Pancreas (tissue), 10 donors: ENCODE measurements at places on chromosomes 12 and 14. TPM values are rescaled to one million over a fixed set of nuclear protein-coding genes. Genes with fewer than 3 reads are reported as not detected.
A peak's percentile ranks its signal among the peaks of the same experiment; 100 is the strongest.

- no peak for DNase-seq
Measured at GRCh38 chr14:96484399-96484798, 17.8 kb upstream of the PAPOLA start.

DNA sequence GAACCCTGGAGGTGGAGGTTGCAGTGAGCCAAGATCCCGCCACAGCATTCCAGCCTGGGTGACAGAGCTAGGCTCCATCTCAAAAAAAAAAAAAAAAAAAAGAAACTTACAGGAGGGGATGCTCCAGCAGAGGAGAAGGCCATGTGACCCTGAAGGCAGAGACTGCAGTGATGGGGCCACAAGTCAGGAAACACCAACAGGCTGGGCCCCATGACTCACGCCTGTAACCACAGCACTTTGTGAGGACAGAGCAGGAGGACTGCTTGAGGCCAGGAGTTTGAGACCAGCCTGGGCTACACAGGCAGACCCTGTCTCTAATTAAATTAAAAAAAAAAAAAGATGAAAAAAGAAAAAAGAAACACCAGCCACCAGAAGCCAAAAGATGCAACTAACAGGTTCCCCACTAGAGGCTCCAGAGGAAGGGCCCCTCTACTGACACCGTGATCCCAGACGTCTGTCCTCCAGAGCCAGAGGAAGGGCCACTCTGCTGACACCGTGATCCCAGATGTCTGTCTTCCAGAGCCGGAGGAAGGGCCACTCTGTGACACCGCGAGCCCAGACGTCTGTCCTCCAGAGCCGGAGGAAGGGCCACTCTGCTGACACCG, 9.1 kb upstream of the GLT1D1 start:
- no peak for DNase-seq

GRCh38 chr12:126668961-126669360, 1598.0 kb upstream of the TMEM132C start:
- DNase-seq = no peak

DIO2 gene
- polyA plus RNA-seq = 0.31 TPM

DNA sequence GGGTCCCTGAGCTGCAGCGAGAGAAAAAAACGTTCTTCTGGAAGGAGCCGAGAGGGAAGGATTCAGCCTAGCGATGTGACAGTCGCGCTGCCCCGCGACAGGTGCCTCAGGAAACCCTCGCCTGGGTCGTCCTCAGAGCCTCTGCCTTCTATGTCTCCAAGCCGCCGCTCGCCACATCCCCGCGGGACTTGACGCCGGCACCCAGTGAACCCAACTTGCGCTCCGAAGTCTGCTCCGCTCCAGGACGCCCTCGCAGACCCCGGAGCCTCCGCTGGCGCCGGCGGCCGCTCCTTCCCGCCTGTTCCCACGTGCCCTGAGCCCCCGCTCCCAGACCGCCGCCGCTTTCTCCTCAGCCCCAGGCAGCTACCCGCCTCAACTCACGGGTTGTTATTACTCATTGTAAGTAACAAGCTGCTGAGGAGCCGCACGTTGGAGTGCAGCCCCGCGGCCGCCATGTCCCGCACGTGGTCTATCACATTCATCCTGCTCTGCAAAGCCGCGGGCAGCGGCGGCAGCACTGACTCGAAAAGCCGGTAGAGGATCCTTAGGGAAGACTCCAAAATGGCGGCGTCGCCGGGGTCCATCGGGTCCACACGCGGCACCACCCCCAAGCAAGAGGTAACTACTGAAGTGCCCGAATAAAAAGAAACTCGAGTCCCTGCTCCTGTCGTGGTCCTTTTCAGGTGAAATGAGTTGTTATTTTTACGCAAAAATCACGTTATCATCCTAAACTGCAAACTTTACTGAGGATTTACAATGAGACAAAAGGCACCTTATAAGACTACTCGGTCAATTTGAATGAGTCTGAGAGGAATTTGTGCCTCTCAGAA, at the start of gene ANAPC7:
ANAPC7 (minus strand) TSS at position 563 of the 830 bp plus-strand sequence; CDS start at position 482, 81 bp downstream.
- peak; percentile 96 for DNase-seq

- no peak for DNase-seq
Measured at GRCh38 chr12:19712041-19712440, 272.7 kb downstream of the AEBP2 start.

GRCh38 chr12:117768860-117769259, 199.9 kb downstream of the KSR2 start:
- DNase-seq = no peak

- DNase-seq = no peak
Measured at GRCh38 chr14:46137786-46138185, 513.8 kb downstream of the RPL10L start.

GRCh38 chr14:95521001-95521400, 4.6 kb upstream of the SYNE3 start:
- DNase-seq = no peak

KCNC2 gene
- 0.19 TPM for polyA plus RNA-seq

- DNase-seq = no peak
Measured at GRCh38 chr12:104294927-104295668, 8.4 kb upstream of the EID3 start.

DNA sequence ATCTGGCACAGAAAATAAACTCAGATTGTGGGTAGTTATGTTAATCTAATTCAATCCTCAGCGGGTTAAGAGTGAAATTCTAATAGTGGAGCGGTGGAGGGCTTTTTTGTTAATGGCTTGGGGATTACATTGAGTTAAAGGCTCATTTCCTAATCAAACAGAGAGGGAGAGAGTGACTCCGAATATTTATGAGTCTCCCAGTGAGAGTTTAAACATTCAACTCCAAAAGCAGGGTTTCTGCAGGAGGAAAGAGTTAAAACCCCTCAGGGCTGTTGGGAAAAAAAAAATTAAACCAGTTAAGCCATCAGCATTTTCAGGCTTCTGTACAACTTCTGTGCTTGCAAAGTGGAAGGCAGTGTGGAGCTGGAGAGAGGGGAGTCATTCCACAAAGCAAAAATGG, 62.1 kb upstream of the ESRRB start:
- DNase-seq = no peak

GRCh38 chr14:60544659-60545058, 35.7 kb downstream of the SIX6 start:
- DNase-seq = no peak

GRCh38 chr12:6337958-6338433, 3.9 kb downstream of the TNFRSF1A start:
- DNase-seq = no peak

DNA sequence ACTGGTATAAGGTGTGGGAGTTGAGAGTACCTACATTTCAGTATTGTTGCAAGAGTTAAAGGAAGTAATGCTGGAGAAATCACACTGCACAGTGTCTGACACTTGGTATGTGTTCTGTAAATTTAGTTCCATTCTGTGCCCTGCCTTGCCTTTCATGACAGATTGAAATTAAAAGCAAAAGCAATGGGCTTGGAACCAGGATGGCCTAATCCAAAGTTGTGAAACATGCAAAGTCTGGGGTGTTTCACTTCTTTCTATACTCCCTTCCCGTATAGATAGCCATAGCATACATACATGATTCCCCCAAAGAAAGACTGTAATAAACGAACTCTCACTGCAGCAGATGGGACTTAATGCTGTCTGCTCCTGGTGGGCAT, 281.1 kb downstream of the NRXN3 start:
- no peak for DNase-seq

STON2 gene
- 0.76 TPM for polyA plus RNA-seq

KLRK1 gene
- polyA plus RNA-seq = 0.92 TPM

GRCh38 chr14:71748196-71748595, 184.0 kb upstream of the RGS6 start:
- no peak for DNase-seq

HSPB8 gene
- polyA plus RNA-seq = 10.5 TPM

LRTM2 gene
- polyA plus RNA-seq = not detected

GRCh38 chr12:64681200-64682052, 71.1 kb downstream of the RASSF3 start:
- no peak for DNase-seq

DNA sequence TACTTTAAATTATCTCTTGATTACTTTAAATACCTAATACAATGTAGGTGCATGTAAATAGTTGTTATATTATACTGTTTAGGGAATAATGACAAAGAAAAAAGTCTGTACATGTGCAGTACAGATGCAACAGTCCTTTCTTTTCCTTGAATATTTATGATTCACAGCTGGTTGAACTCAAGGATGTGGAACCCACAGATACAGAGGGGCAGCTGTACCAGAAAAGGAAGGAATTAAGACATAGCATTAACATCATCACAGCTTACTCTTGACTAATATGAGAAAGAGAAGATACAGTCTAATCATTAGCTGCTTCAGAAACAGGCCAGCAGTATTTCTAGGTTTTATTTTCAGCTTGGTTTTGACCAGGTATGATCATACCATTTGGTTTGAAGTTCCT, 34.7 kb upstream of the AP4S1 start:
- DNase-seq = no peak

- DNase-seq = no peak
Measured at GRCh38 chr12:116916714-116917114, 6.0 kb downstream of the FBXW8 start.

GRCh38 chr14:71497645-71498086, 434.6 kb upstream of the RGS6 start:
- peak; percentile 14 for DNase-seq

DNA sequence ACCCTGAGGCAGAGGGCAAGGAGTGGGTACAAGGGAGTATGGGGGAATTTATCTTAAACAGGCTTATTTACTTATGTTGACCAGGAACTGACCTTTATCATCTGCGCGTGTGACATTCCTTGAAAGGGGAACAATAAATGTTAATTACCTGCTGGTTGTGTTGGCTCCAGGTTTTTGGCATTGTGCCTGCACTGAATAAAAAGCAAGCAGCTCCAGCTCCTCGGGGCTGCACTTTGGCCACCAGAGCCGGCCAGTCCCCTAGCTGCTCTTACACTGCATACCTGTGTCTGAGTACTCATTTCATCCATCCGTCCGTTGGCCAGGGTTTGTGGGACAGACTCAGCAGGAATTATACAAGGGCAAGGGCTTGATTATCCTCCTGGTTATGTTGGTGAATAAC, 68.8 kb upstream of the GTF2A1 start:
- no peak for DNase-seq

DNA sequence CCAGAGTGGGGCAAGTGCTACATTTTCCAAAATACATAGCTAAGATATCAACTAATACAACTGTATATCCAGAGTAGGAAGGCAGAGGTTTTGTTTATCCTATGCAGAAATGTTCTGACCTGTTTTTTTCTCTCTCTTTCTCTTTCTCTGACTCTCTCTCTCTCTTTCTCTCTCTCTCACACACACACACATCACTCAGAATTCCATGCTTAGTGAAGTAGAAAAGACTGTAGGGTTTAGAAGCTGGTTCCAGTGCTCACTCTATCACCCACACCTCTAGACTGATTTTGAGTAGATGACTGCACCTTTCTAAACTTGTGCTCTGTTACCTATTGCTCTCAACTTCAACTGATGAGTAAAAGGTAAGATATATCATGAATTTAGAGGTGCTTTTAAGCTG, 356.7 kb downstream of the LRIG3 start:
- DNase-seq = no peak

DNA sequence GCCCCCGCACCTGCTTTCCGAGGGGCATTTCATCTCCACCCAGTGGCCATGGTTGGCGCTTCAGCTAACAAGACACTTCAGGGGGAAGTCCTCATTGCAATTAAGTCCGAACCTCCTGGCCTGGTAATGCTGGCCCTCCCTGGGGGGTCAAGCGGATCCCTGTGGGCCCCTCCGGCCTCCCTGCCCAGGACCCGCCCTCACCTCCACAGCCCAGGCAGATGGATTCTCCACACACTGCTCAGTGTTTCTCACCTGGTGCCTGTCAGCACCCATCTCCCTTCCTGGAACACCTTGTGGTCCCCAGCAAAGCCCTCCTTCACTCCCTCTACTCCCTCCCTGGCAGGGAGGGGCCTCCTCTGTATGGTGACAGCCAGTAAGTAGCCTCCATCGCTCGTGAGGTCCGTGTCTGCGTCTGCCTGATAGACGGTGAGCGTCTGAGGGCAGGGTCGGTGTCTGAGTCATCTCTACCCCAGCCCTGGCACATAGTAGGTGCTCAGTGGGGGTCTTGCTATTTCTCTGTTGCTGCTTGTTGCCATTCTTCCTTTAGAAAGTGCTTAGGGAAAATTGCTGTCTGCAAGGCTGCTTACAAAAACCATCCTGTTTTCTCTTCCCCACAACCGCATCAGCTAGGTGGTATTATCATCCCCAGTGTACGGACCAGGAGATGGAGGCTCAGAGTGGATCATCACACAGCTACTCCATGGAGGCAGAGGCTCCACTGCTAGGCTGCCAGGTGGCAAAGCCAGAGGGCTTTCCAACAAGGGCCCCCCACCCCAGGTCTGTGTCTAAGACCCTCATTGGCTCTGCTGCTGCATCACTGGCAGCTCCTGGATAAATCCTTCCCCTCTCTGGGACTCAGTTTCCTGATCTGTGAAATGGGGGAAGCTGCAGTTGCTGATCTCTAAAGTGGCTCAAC, 39.7 kb upstream of the EML1 start:
- DNase-seq = no peak

GRCh38 chr12:82458101-82458500, 99.8 kb downstream of the METTL25 start:
- DNase-seq = no peak

SLC7A7 gene
- polyA plus RNA-seq = 4.9 TPM

- no peak for DNase-seq
Measured at GRCh38 chr14:53144244-53144643, 8.9 kb downstream of the DDHD1 start.

DNA sequence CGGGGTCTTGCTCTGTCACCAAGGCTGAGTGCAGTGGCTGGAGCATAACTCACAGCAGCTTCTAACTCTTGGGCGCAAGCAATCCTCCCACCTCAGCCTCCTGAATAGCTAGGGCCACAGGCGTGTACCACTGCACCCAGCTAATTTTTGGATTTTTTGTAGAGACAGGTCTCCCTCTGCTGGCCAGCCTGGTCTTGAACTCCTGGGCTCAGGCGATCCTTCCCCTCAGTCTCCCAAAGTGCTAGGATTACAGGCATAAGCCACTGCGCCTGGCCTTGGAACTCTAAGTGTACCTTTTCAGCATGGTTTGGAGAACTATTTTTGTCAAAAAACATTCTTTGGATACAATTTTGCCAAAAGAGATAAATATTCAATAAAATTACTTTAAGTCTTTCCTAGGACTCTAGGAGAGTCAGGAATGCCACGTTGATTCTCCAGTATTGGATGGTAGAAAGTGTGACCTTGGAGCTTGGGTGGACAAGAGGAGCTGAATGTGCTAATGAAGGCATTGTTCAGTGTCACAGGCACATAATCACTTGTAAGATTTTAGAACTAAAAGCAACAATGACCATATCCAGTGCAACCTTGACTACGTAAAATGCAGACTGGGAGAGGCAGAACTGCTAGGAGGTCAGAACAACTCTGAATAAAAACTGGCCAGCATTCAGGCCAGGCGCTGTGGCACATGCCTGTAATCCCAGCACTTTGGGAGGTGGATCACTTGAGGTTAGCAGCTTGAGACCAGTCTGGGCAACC, 2.8 kb downstream of the SRSF9 start:
- peak; percentile 51 for DNase-seq

GRCh38 chr14:65502676-65503124, 90.2 kb downstream of the FUT8 start:
- no peak for DNase-seq

GRCh38 chr12:124475295-124476010, 92.0 kb downstream of the NCOR2 start:
- DNase-seq = no peak

- DNase-seq = no peak
Measured at GRCh38 chr14:105118646-105119407, 49.7 kb downstream of the JAG2 start.

ZBTB25 gene
- 2.9 TPM for polyA plus RNA-seq

GRCh38 chr12:56257491-56258067, 605 bp downstream of the ANKRD52 start:
- DNase-seq = no peak
